Activated CD4-positive, alpha-beta T cell treated with anti-CD3 and anti-CD28 coated beads, Interleukin-2, amount 10 ng/mL, durations not matched to agents 24 days and 14 days (primary cell): ENCODE measurements at places on chromosomes 1 and 21. TPM values are rescaled to one million over a fixed set of nuclear protein-coding genes. Genes with fewer than 3 reads are reported as not detected.

B3GALT2 gene
- total RNA-seq: 0.05 and 0.09 TPM in 2 replicates

- DNase-seq: peak; percentile 93
- peaks cover 5% of the 10 kb centered on the region for H3K36me3 ChIP-seq
- H3K4me1 ChIP-seq: peaks cover 54% of the 10 kb centered on the region
- peaks cover 4% of the 10 kb centered on the region for H3K27me3 ChIP-seq
- peak within 1 kb of the TSS; percentile 83 for H3K27ac ChIP-seq
Observed at GRCh38 chr1:160795951-160796383, at the start of gene LY9. Gene LY9, plus strand, starts transcription at chr1:160796174. Its CDS starts 14 bp downstream, at chr1:160796188.

DNA sequence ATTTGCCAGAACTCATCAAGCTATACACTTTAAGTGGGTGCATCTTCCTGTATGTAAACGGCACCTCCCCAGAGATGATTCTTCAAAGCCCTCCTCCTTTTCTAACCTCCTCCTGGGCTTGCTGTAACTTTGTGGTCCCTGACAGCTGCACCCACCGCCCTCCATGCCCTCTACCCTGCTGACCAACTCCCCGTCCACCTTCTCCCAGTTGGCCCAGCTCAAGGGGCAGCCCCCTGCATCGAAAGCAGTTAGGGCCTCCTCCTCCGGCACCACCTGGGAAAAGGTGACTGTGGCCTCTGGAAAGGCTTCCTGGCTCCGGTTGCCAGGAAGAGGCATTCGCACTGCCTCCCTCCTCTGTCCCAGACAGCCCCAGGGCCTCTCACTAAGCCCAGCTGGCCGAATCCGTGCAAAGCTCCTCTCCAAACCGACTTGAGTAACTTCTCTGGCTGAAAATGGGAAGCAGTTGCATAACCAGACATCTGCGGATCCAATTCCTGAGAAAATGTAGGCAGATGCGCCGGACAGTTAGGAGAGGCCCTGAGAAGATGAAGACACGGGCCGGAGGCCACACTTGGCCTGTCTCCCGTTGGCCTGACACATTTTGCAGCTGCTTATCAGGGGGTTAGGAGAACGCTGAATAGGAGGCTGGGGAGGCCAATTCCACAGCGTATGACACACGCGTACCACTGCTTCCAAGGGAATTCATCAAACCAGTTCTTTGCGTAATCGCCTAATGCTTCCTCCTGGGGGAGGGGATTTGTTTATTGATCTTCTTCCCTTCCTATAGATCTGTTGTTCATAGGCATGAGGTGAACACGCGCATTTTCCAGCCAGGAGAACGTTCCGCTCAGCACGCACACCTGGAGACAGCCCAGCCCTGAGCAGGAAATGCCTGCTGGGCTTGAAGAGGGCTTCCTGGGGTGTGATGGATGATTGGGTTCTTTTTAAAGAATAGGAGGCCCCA is 48.7 kb upstream of the COL6A2 start:
- DNase-seq: no peak
- H3K4me1 ChIP-seq: no peaks in the 10 kb centered on the region
- H3K27ac ChIP-seq: no peak overlapping the region
- no peaks in the 10 kb centered on the region for H3K27me3 ChIP-seq

DNA sequence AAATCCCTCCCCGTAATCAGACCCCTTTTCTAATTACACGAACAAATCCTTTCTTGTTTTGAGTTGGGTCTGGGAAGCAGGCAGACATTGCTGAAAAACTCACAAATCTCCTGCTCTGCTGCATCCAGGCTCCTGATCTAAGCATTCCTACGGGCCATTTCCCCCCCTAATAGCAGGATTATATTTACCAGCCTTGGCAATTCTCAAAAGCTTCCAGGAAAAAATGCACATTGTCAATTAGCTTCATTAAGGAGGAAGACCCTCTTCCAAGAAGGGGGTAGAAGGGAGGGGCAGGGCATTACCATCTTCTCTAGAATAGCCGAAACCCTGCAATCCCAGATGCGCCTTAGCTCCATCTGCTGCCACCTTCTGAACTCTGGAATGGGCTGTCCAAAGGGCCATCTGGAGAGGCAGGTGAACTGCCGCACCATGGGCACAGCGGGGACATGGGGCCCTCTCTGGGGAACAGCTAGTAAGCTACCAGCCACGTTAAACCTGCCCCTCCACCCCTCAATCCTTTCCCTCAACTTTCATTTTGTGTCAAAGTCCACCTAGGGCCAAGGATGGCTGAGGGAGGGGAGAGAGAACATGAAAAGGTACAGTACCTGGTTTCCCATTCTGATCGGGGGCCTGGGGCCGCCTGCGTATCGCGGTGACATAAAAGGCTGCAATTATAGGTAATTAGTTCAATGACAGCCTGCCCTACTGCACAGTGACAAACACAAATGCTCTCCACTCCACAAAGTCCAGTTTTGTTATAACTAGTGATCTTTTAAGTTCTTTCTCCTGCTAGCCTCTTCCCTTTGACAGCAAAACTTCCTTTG is 56.8 kb downstream of the MRPL37 start:
- peak overlapping the region; percentile 55 for H3K27ac ChIP-seq
- H3K36me3 ChIP-seq: peaks cover 19% of the 10 kb centered on the region
- peaks cover 13% of the 10 kb centered on the region for H3K4me1 ChIP-seq
- DNase-seq: no peak
- H3K27me3 ChIP-seq: no peaks in the 10 kb centered on the region
- no peak overlapping the region for H3K4me3 ChIP-seq

AMY1A gene
- not detected in 2 replicates for total RNA-seq

DNA sequence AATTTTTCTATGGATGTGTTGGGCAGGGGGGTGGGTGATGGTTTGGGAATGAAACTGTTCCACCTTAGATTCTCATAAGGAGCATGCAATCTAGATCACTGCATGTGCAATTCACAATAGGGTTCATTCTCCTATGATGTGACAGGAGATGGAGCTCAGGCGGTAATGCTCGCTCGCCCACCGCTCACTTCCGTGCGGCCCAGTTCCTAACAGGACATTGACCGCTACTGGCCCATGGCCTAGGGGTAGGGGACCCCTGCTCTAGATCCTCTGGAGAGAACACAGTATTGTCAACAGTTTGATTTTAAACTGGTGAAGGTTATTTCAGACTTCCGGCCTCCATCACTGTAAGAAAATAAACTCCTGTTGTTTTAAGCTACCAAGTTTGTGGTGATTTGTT is 55.0 kb upstream of the USH2A start:
- no peak overlapping the region for H3K4me3 ChIP-seq
- no peak for DNase-seq
- no peaks in the 10 kb centered on the region for H3K36me3 ChIP-seq
- H3K4me1 ChIP-seq: no peaks in the 10 kb centered on the region
- H3K27ac ChIP-seq: no peak overlapping the region
- no peaks in the 10 kb centered on the region for H3K27me3 ChIP-seq

- no peaks in the 10 kb centered on the region for H3K4me1 ChIP-seq
- H3K36me3 ChIP-seq: no peaks in the 10 kb centered on the region
Observed at GRCh38 chr1:175648927-175649326, 94.5 kb downstream of the TNR start.

DNA sequence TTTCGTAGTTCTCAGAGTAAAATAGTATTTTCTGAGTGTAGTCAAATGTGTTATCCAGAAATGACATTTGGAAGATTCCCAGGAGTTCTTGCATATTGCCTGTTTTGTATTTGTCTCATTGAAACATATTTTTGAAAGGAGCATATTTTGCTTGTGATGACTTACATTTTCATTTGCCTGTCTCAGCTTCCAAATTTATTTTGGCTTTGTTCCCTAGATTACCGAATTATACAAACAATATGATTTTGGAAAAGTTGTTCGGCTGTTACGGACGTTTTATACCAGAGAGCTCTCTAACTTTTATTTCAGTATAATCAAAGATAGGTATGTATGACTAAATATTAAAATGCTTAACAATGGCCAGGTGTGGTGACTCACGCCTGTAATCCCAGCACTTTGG is 46.0 kb downstream of the IARS2 start:
- no peak overlapping the region for H3K4me3 ChIP-seq
- H3K27ac ChIP-seq: no peak overlapping the region
- H3K36me3 ChIP-seq: peaks cover 48% of the 10 kb centered on the region

DNA sequence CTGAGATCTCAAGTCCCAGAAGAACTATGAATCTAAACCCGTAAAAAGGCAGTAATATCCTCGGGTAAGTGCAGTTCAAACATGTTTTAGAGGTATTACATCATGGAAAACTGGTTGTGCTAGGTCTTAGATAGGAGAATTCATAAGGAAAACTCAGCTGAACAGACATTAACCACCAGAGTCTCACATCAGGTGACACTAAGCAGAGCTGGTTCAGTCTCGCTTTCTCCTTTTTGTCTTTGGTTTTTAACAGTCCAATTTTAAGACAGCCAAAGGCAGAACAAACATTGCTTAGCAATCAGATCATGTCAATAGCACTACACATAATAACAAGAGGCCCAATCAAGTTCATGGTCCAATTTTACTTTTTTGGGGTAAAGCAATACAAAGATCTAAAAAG is 63.1 kb upstream of the MUTYH start:
- DNase-seq: no peak
- no peaks in the 10 kb centered on the region for H3K4me1 ChIP-seq
- no peaks in the 10 kb centered on the region for H3K36me3 ChIP-seq
- H3K27me3 ChIP-seq: no peaks in the 10 kb centered on the region
- no peak overlapping the region for H3K4me3 ChIP-seq

RNU1-1 gene
- 1,962 and 2,189 TPM in 2 replicates for total RNA-seq

DNA sequence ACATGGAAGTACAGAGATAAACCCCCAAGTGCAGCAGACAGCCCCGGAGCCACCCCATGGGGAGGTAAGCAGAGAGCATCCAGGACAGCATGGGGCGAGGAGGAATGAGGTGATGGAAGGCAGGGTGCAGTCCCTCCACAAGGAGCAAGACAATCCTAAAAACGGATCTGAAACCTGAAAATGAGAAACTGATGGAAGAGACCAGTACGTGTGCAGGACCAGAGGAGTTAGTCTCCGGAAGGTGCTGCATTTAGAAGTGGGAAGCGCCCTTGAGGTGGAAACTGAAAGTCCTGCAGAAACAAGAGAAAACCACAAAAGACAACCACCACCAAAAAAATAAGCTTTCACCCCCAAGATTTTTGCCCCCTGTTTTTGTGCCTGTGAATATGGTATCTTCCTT is 17.4 kb upstream of the DDOST start:
- peaks cover 1% of the 10 kb centered on the region for H3K36me3 ChIP-seq
- peaks cover 8% of the 10 kb centered on the region for H3K4me1 ChIP-seq
- peak overlapping the region; percentile 66 for H3K4me3 ChIP-seq
- no peak overlapping the region for H3K27ac ChIP-seq
- peak; percentile 78 for DNase-seq

DNA sequence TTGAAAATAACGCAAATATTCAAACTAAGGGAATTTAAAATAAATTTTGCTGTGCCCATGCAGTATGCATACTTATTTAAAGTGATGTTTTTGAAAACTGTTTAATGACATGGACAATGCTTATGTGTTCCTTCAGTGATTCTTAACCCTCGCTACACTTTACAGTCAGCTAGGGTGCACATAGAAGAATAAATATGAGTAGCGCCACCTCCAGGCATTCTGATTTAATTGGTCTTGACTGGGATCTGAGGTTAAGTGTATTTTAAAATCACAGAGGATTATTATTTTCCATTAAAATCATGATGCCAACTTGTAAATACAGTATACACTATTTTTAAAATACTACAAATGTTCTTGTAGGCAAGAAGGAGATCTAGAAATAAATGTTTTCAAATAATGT is 373.5 kb upstream of the ADGRL4 start:
- H3K36me3 ChIP-seq: no peaks in the 10 kb centered on the region
- no peak for DNase-seq

GRCh38 chr1:19346026-19346425 is 33.9 kb downstream of the SLC66A1 start:
- H3K4me3 ChIP-seq: no peak overlapping the region
- H3K27ac ChIP-seq: peak overlapping the region; percentile 14

ARTN gene
- 0.43 TPM in 1 of 2 replicates, not detected in the other for total RNA-seq

GRCh38 chr1:18942340-18942739 is 14.1 kb downstream of the IFFO2 start:
- H3K4me3 ChIP-seq: no peak overlapping the region
- H3K4me1 ChIP-seq: peaks cover 35% of the 10 kb centered on the region
- no peak overlapping the region for H3K27ac ChIP-seq
- H3K36me3 ChIP-seq: peaks cover 6% of the 10 kb centered on the region

DNA sequence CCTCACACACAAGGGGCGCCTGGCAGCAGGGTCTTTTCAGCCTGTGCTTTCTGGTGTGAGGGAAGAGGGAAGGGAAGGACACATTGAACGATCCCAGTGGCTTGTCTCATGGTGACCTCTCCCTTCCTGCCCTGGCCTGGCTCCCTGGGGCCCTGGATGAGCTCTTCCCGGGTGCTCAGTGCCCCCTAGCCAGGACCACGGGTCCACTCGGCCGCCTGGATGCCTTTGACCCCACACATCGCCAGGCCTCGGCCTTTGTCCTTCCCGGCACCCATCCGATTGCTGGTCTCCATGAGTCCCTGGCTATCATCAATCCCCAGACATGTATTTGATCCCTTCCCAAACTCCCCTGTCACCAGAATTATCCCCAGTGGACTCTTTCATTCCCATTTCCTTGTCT is 6.0 kb upstream of the TFF3 start:
- no peak for DNase-seq
- no peak overlapping the region for H3K27ac ChIP-seq
- peaks cover 2% of the 10 kb centered on the region for H3K4me1 ChIP-seq
- no peaks in the 10 kb centered on the region for H3K36me3 ChIP-seq

PLCH2 gene
- total RNA-seq: 2.2 and 2.8 TPM in 2 replicates

PLA2G2D gene
- not detected in 2 replicates for total RNA-seq

PADI2 gene
- total RNA-seq: 0.07 TPM in 1 of 2 replicates, not detected in the other

PRDM16 gene
- total RNA-seq: not detected in 2 replicates

DNA sequence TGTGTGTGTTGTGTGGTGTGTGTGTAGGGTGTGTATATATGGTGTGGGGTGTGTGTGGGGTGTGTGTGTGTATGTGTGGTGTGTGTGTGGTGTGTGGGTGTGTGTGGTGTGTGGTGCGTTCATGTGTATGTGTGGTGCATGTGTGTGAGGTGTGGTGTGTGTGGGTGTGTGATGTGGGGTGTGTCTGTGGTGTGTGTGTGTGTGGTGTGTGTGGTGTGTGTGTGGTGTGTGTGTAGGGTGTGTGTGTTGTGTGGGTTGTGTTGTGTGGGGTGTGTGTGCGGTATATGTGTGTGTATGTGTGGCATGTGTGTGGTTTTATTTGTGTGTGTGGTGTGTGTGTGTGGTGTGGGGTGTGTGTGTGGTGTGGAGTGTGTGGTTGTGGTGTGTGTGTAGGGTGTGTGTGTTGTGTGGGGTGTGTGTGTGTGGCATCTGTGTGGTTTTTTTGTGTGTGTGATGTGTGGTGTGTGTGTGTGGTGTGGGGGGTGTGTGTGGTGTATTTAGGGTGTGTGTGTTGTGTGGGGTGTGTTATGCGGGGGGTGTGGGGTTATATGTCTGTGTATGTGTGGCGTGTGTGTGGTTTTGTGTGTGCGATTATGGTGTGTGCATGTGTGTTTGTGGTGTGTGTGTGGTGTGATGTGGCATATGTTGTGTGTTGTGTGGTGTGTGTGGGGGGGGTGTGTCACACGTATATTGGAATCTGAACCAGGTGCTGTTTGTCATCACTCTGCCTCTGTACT is 17.1 kb upstream of the ZBTB21 start:
- DNase-seq: no peak
- H3K27ac ChIP-seq: no peak overlapping the region
- H3K4me3 ChIP-seq: no peak overlapping the region
- no peaks in the 10 kb centered on the region for H3K27me3 ChIP-seq
- H3K4me1 ChIP-seq: no peaks in the 10 kb centered on the region
